ENCODE measurements at places on chromosomes 11 and 22.

GRCh38 chr11:75722669-75723042, 5.0 kb downstream of the MOGAT2 start:
- DNase-seq = no peak

DNA sequence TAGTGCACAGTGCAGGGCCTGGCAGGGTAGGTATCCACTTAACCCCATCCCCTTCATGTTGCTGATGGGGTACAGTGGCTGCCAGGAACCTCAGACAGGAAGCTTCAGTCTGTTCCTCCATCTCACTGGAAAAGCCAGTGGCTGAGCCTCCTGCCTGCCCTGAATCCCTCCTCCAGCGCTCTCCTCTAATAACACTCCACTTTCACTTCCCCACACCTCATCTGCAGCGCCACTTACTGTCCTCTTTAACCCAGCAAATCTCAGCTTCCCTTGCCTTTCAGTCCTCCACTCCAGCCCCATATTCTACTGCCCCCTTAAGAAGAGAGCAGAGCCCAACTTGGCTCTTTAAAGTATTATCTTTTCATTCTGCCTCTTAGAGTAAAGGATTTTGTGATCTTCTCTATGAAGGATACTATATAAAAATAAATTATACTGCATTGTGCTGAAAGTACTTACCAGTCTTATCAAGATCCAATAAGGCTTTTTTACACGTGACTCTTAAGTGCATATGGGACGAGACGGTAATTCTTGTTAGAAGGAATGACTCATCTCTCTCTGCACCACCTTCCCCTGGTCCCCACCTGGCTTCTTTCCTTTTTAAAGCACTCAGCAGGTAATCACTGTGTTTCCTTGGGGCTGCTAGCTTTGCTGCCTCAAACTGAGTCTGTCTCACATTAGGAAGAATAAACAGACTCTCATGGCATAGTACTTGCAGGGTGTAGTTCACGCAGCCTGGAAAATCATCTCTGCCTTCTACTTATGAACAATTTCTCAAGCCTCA, 238.0 kb upstream of the NARS2 start:
- DNase-seq = peak; percentile 56

GRCh38 chr11:59668188-59668949, 468 bp downstream of the PATL1 start:
- DNase-seq = peak; percentile 49

DNA sequence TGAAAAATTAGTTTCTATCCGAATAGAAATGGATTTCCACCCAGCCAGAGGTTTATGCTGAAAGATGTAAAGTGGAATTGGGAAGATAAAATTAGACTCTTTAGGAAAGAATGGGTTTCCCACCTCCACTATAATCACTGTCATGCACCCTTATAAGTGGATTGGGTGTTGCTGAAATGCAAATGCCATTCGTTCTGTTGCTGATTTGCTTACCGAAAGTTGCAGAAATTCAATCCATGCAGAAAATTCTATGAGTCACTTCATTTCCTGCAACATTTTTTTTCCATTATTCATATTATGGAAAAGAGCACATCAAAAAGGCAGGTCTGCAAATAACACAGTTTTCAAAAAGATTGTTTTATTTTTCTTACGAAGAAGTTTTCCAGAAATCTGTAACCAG, 65.6 kb downstream of the LDLRAD3 start:
- peak; percentile 84 for DNase-seq

DNA sequence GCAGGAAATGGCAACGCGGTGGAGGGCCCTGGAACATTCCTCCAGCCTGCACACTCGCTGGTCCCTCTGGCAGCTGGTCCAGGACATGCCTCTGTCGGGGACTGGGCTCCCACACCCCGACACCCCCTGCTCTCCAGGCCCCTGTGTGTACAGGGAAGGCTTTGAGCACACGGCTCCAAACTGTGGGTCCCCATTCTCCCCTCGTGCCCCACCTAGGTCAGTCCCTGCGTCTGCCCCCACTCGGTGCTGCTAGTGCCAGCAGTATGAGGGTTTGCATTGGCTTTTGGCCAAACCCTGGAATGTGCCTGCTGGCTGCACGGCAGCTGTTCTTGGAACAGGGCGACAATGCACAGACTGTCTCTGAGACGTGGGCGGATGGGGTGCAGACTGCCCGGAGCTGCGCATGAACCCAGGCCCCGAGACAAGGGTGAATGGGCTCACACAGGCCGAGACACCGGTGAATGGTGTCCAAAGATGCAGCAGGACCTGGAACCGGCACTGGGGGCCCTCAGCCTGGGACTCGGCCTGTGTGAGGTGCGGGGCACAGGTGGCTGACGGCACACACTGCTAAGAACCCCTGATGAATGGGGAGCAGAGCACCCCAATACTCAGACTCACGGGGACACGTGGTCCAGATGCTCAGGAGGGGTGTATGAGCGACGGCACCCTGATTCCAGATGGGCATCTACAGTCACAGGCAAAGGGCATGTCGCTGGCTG, 7.5 kb upstream of the SYT8 start:
- DNase-seq = peak; percentile 64

DNA sequence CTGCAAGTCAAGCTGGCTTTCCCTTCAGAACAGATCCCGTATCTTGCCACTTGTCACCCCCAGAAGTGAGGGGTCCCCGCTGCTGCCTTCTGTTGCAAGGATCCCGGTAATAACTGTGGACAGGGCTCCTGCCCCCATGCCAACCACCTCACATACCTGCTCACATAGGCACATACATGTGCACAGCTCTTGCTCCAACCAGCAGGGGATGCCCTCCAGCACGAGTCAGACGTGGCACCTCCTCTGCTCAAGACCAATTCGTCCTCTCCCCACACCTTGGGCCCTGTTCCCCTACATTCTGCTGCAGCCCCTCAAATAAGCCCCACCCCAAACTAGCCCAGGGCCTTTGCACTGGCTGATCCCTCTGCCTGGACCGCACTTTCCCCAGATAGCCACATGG, 163.3 kb downstream of the CRYBB2 start:
- DNase-seq = peak; percentile 7

DNA sequence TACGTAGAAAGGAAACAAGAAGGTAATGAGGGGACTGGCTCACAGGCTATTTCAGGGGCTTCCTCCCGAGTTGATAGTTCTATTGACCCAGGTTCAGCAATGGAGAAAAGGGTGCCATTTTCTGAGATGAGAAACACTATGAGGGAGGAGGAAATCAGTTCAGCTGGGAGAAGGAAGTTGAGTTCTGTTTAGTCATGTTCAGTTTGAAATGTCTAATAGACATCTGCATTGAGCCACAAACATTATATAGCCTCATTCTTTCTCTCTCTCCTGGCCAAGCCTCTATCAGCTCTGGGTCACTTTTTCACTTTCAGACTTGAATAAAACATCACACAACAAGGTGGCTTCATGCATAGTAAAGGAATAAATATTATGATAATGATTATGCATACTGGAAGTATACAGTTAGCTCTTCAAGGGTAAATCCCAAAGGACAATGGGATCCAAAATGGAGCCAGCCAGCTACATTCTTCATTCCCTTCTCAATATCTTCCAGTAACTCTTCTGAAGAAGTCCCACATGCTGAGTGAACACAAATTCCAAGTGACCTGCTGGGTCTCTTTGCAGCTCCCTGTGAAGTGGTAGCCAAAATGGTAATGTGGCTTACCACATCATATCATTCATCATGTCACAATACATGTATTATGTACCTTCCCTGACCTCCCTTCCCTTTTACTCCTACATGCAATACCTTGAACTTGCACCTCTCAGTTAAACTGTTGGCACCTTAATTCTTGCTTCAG, 80.9 kb upstream of the CD44 start:
- DNase-seq = peak; percentile 37

- DNase-seq = peak; percentile 51
Measured at GRCh38 chr11:57675176-57675941, 7.4 kb downstream of the ZDHHC5 start.

- DNase-seq = no peak
Measured at GRCh38 chr11:73975479-73975757, 7.2 kb downstream of the UCP2 start.

DNA sequence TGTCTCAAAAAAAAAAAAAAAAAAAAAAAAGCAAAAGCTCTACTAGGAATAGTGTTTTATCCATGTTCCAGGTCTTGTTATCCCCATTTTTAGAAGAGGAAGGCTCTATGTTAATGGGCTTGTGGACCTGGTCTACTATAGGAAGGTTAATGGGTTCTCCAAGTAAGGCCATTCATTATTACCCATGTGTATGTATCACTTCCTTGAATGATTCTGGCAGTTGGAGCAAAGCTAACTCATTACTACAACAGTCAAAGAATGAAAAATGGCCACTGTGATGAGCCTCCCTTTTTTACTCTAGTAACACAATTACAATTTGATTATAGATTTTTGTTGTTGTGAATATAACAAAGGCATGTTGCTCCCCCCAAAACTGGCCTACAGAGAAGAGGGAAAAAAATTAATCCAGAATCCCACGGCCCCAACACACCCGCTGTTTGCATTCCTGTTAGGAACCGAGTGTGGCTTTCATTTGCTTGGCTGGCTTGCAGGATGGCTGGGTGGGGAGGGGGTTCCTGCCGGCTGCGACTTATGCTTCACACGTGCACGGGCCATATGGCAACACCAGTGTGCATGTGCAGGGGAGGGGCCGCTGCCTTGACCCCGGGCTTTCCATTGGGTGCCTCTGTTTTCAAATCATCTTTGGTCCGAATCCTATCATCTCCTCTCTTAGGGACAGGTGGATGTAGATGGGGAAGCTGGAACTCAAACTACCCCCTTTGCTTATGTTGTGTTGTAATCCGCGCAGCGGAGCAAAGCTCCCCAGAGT, 148.8 kb downstream of the HIPK3 start:
- DNase-seq = no peak

All from bronchial epithelial cell (primary cell).